Stimulated activated CD4-positive, alpha-beta T cell treated with anti-CD3 and anti-CD28 coated beads, Interleukin-4, amount 100 ng/mL, for 48 hours (primary cell): ENCODE measurements at places on chromosomes 12 and 14.

GRCh38 chr14:24378981-24379906 is 11.3 kb downstream of the NFATC4 start:
- no peak for DNase-seq

DNA sequence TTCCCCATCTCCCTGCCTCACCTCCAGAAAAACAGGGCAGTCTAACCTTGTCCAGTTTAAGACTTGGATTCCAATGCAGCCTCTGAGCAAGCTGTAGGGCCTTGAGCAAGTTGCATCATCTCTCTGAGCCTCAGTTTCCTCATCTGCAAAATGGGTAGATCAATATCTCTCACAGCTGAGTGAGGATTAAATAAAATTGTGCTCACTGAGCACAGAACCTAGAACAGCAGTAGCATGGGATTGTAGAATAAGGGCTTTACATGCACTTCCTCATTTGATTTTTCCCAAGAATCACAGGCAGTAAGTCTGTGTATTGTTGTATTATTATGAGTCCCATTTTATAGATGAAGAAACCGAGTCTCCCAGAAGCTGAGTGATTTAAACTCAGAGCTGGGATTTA is 2.0 kb downstream of the DTX1 start:
- no peak for DNase-seq

DNA sequence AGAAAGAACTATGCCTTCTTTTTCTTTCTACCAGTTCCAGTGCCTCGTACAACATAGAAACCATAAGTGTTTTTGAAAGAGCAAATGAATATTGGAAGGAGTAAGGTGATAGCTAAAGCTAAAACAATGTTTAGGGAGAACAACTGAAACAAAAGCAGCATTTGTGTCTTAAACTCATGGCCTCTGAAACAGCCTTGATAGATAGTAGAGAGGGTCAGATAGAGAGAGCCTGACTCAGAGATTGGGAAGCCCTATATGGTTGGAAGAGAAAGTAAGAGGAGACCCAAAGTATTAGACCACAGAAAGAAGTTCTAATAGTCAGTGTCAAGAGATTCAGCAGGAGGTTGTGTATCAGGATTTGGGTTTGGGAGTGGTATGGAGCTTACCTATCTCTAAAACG is 79.6 kb upstream of the IFNG-AS1 start:
- no peak for DNase-seq

- no peak for DNase-seq
Measured at GRCh38 chr12:56053407-56053893, 11.7 kb downstream of the RPS26 start.

DNA sequence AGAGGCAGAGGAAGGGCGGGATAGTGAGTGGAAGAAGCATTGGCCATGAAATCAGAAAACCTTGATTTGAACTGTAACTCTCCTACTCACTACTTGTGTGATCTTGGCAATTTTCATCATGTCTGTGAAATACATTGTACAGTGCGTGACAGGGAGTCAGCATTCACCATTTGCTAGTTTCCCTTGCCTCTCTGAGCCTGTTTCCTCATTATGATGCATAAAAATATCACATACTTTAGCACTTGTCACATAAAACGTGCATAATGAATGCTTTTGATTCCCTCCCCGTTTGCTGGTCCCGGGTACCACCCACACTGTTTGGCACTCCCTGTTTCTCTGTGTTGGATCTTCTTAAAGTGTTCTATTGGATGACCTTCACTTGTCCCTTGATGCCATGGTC is 101.1 kb upstream of the FRMD6 start:
- DNase-seq = no peak
